ENCODE measurements at places on chromosomes 1 and 21.

DNA sequence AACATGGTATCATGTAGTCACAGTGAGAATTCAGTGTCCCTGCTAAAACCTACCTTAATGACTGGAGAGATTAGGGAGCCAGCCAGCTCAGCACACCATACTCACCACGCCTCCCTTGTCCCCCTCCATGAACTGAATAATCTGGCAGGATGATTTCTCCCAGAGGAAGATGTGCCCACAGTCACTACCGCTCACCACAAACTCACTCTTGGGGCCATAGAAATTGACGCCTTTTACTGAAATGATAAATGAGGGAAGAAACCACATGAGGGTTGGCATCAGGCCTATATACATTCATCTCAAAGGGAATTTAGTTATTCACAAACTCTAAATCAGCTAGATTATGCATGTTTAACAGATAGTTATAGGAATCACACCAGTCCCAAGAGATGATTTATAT is 17.4 kb downstream of the PEA15 start:
- DNase-seq: no peak

DNA sequence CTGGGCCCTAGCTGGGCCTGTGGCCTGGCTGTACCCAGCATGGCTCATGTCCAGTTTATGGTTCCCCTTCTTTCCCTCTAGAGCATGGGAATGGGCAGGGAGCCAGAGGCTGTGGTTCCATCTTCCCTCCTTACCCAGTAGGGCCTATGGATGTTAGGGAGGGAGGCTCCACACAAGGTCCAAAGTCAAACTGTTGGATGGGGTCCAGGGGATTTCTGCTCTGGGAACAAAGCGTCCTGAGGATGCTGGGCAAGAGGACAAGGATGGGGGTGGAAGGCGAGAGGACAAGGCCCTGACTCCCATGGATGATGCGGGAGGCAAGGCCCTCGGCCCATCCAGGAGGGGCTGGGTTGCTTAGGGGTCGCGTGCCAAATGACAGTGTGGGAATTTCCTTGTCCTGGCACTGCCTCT is 17.3 kb downstream of the CSF1 start:
- DNase-seq: no peak

- DNase-seq: no peak
Observed at GRCh38 chr1:209643285-209644020, 8.8 kb downstream of the LAMB3 start.

- DNase-seq: no peak
Observed at GRCh38 chr21:36847189-36847588, 119.3 kb downstream of the HLCS start.

- no peak for DNase-seq
Observed at GRCh38 chr1:47416319-47417169, 459 bp downstream of the FOXE3 start.

GRCh38 chr1:57633881-57634280 is 210.0 kb upstream of the DAB1 start:
- no peak for DNase-seq

DNA sequence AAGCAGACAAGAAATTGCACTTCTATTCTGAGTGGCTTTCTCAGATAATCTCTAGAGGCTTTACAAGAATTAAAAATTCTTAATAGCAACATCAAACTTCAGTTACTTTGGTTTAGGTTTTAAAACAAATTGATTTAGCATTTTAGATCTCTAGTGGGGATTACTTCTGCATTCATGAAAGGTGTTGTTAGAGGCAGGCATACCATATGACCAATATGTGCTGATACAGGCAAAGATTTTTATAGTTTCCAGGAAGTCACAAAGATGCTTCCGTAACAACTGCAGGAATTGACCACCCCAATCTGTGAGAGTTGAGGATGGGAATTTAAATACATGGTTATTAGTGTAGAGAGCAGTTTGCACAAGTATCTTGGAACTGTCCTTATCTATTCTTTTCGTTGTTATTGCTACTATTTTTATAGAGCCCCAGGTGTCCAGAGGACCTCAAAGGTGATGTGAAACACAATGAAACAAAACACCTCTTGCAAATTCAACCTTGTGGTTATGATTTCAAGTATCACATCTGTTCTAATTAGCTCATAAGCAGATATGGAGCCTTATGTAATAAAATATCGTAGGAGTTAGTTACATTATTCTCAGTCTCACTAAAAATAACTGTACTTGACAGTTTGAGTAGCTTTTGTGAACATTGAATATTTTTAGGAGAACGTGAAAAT is 512.7 kb upstream of the ADGRL4 start:
- no peak for DNase-seq

DNA sequence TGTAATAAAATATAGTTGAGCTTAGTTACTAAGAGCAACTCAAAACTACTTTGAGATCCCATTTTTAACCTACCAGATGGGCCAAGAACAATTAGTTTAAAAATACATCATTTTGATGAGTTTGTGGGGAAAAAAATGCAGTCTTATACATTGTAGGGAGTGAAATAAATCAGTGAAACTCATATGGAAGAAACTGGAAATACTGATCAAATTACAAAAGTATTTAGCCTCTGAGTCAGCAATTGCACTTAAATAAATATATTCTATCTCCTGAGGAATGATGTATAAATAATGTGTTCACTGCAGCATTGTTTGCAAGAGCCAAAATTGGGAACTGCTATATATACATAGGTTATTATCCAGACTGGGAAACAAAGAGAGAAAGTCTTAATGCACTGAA is 4.6 kb upstream of the SMCP start:
- DNase-seq: no peak

GRCh38 chr1:165845992-165846748 is 18.8 kb downstream of the UCK2 start:
- no peak for DNase-seq

- no peak for DNase-seq
Observed at GRCh38 chr1:199302554-199302953, 663.7 kb downstream of the PTPRC start.

DNA sequence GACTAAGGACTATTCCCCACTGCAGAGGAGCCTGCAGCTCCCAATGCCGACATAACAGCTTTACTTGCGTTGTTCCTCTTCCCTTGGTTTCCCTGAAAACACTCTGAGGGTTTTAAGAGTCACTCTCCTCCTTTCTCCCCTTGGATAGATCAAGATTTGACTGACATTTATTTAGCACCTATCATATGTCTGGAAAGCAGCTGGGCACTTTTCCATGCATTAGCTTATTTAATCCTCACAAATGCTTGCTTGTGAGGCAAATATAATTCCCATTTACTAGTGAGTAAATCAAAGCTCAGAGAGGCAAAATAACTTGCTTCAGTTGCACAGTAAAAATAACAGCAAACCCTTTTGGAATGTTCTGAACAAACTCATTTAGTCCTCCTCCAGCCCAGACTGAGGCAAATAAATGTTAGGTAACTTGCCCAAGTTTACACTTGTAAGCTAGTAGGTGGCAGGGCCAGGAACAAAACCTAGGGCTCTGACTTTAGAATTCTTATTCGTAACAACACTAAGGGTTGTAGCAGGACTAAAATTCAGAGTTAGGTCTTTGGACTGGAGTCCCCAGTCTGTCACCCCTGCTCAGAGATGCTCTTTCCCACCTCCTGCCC is 81.4 kb downstream of the KCND3 start:
- no peak for DNase-seq

GRCh38 chr1:54976747-54977146 is 3.7 kb upstream of the TMEM61 start:
- DNase-seq: no peak

GRCh38 chr21:41196993-41197392 is 29.0 kb downstream of the BACE2 start:
- no peak for DNase-seq

- peak; percentile 38 for DNase-seq
Observed at GRCh38 chr21:17688912-17689874, 76.5 kb upstream of the BTG3 start.

DNA sequence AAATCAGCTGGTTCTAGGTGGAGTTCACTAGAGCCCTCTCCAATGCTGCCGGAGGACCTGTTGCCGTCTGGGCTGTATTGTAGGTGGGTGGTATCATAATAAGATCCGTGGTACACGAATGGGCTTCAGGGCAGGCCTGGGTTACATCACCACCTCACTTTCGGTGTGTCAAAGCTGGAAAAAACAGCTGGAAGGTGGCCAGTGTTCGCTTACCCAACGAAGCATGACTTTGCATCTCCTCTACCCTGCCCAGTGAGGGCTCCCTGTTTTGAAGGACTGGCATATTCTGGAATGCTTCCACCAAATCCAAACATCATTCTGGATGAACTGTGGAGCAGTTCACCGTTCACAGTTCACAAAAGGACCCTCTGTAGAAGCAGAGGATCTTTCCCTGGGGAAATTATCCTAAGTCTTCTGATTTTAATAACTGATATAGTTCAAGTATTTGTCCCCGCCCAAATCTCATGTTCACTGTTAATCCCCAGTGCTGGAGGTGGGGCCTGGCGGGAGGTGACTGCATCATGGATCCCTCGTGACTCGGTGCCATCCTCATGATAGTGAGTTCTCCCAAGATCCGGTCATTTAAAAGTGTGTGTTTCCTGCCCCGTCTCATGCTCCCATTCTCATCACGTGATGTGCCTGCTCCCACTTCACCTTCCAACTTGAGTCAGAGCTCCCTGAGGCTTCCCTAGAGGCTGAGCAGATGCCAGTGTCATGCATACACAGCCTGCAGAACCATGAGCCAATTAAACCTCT is 429.0 kb downstream of the KIF26B start:
- DNase-seq: no peak

GRCh38 chr1:101235696-101236515 is 913 bp upstream of the S1PR1 start:
- peak; percentile 64 for DNase-seq

GRCh38 chr21:25867061-25867460 is 132.3 kb downstream of the GABPA start:
- DNase-seq: no peak

GRCh38 chr1:31943546-31944184 is 5.5 kb upstream of the PTP4A2 start:
- DNase-seq: peak; percentile 35

- no peak for DNase-seq
Observed at GRCh38 chr1:147245586-147246021, 3.1 kb downstream of the CHD1L start.

GRCh38 chr1:29129916-29130315 is 6.2 kb upstream of the TMEM200B start:
- no peak for DNase-seq

- DNase-seq: no peak
Observed at GRCh38 chr1:41173651-41174050, 68.5 kb downstream of the SCMH1 start.

GRCh38 chr1:156623946-156624813 is 5.0 kb downstream of the HAPLN2 start:
- DNase-seq: peak; percentile 26

- no peak for DNase-seq
Observed at GRCh38 chr1:192703283-192704206, 67.6 kb downstream of the RGS13 start.

- no peak for DNase-seq
Observed at GRCh38 chr1:192534666-192535065, 40.9 kb upstream of the RGS1 start.

- no peak for DNase-seq
Observed at GRCh38 chr1:28244549-28245251, 8.8 kb downstream of the ATP5IF1 start.

- DNase-seq: no peak
Observed at GRCh38 chr1:38783640-38784229, 75.8 kb downstream of the RRAGC start.

DNA sequence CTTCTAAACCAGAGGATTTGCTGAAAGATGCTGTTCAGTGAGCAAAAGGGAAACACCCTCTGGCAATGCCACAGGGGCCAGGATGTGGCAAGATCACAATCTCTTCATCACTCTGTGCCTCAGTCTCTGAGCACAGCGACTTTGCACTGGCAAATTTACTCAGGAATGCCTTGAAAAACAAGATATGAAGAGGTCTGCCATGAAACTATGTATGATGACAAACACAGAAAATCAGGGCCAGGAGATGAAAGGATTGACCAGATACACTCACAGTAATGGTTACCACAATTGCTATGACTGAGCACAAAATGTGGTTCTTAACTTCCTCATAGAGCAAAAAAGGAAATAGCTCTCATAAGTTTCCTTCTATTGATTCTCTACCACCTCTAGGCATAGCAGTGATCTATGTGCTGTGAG is 5.8 kb downstream of the TTC13 start:
- peak; percentile 50 for DNase-seq

GRCh38 chr1:33866281-33866680 is 2.4 kb downstream of the HMGB4 start:
- no peak for DNase-seq

GRCh38 chr1:187977298-187977697 is 1148.5 kb downstream of the PLA2G4A start:
- DNase-seq: no peak

GRCh38 chr1:2061065-2061778 is 11.0 kb downstream of the PRKCZ start:
- no peak for DNase-seq

DNA sequence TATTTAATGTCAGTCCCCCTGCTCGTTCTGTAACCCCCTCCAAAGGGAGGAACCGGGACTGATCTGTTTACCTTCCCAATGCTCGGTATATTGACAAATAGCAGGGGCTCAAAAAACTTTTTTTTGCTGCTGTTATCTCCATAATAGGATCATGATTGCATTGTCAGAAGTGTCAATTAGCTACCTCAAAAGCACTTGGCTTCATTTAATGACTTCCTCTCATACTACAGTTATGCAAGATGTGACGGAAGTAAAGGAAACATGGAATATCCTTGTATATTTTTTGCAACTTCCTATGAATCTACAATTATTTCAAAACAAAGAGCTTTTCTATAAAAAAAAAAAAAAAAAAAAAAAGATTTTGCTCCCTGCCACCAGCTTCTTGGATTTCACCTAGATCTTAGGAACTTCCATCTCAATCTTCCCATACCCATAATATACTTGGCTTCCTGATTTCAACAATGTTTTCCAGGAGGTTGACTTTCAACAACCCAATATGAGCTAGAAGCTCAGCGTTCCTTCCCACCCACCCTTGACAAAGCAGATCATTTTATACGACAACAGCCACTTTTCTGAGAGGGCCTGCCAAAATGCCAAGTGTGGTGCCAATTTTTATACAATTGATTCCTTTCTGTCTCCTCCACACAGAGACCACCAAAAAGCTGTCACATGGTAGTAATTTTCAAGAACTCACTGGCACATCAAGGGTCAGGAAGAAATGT is 71.7 kb downstream of the SETD4 start:
- DNase-seq: no peak

GRCh38 chr1:183824291-183824690 is 19.4 kb downstream of the RGL1 start:
- no peak for DNase-seq

DNA sequence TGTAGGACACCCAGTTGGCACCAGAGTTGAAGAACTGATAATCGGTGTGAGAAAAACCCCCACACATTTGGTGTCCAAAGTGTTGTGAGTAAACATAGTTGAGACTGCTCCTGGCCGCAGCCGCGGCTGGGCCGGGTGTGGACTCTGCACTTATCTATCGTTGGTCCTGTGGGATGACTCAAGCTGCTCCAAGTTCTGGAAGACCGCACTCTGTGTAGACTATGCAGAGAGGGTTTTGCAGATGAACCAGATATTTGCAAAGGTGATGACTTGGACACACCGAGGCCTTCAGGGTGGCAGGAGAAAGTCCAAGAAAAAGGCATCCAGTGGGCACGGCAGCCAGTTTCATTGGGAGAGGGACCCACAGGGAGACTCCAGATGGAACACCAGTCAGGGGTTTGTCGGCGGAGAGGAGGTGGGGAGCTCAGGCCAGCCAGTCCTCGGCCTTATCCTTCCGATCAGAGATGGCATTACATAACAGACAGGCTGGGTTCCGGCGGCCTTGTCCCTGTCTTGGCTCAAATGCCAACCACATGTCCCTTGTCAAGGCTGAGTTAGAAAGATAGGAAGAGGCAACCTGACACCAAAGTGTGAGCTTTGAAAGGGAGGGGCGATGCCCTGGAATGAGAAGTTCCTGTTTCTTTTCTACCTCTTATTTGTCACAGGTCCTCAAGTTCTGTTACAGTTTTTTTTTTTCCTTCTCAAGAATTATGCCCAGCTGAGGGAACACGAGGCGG is 21.1 kb downstream of the C2CD2 start:
- DNase-seq: no peak
